ENCODE measurements at places on chromosomes 7 and 10.

DNA sequence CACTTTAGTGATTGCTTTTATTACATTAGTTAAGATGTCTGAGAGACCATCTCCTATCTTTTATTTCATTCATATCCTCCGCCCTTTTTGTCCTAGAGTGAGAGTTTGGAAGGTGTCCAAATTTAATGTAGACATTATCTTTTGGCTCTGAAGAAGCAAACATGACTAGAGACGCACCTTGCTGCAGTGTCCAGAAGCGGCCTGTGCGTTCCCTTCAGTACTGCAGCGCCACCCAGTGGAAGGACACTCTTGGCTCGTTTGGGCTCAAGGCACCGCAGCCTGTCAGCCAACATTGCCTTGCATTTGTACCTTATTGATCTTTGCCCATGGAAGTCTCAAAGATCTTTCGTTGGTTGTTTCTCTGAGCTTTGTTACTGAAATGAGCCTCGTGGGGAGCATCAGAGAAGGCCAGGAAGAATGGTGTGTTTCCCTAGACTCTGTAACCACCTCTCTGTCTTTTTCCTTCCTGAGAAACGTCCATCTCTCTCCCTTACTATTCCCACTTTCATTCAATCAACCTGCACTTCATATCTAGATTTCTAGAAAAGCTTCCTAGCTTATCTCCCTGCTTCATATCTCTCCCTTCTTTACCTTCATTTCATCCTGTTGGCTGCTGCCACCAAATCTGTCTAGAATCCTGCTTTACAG lies 10.4 kb upstream of the CLCN1 start:
- DNase-seq = peak; percentile 71

- peak; percentile 81 for DNase-seq
These were observed 695 bp upstream of the VDAC2 start for GRCh38 chr10:75209921-75210281.

DNA sequence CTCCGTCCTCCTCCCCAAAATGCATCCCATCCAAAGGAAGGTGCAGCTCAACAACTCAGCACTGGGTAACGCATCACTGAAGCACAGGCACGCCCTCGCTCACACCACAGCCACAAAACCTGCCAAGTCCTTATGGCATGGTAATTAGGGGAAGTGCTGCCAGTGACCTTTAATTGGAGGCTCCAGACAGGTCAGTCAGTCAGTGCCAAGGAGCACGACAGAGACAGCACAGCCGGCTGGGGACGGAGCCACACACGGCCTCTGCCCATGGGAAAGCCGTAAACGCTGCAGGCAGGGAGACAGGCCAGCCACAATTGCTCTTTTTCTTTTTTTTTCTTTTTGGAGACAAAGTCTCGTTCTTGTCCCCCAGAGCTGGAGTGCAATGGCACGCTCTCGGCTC lies 146.5 kb downstream of the MAD1L1 start:
- no peak for DNase-seq

DNA sequence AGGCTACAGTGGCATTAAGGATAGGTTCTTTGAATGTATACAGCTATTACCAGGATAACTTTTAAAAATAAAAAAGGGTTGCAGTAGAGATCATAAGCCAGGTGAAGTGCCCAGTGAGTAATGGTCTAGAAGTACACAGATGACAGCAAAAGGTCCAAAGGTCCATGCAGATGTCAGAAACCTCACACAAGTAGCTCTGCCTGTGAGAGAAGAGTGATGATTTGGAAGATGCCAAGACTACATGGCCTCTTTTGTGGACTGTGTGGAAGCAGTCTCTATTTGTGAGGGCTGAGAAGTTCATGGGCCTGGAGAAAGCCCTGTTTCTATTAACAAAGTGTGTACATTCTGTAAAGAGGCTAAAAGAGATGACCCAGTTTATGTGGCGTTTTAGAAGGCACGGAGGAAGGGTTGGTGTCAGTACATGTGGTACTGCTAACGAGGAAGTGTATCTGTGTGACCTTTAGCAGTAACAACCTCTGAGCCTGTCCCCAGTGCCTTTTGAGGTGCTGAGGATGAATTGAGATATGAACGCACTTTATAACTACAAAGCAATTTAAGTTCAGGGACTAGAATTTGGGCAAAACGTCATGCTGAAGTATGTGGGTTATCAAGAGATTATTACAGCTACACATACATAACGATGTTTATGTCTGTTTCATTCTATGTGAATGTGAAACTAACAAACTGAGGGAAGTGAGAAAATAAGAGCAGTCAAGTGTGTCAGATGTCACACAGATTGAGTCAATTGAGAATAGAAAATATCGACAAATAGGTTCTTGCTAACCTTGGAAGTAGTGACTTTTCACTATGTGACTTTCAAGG lies 7.6 kb downstream of the CYCS start:
- DNase-seq = no peak

DNA sequence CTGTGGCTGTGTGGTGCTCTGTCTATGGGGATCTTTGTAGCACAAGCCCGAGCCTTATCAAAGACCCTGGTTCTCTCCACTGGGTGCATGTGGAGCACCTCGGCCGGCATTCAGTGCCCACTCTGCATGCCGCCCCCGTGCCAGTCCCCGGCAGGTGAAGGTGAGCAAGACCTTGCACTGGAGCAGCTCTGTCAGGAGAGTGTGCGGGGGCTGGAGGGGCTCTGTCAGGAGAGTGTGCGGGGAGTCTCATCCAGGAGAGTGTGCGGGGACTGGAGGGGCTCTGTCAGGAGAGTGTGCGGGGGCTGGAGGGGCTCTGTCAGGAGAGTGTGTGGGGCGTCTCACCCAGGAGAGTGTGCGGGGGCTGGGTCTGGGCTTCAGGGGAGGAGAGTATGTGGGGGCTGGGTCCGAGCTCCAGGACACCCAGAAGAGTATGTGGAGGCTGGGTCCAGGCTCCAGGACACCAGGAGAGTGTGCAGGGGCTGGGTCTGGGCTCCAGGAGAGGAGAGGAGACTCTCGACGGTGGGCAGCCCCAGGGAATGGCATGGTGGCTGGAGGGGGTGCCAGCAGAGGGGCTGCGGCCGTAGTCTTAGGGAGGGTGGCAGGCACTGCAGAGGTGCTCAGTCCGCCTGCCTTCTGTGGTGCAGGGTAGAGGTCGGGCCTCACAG lies 40.8 kb downstream of the INPP5A start:
- no peak for DNase-seq

- no peak for DNase-seq
These were observed 123.8 kb downstream of the AMPH start for GRCh38 chr7:38507384-38507783.

DNA sequence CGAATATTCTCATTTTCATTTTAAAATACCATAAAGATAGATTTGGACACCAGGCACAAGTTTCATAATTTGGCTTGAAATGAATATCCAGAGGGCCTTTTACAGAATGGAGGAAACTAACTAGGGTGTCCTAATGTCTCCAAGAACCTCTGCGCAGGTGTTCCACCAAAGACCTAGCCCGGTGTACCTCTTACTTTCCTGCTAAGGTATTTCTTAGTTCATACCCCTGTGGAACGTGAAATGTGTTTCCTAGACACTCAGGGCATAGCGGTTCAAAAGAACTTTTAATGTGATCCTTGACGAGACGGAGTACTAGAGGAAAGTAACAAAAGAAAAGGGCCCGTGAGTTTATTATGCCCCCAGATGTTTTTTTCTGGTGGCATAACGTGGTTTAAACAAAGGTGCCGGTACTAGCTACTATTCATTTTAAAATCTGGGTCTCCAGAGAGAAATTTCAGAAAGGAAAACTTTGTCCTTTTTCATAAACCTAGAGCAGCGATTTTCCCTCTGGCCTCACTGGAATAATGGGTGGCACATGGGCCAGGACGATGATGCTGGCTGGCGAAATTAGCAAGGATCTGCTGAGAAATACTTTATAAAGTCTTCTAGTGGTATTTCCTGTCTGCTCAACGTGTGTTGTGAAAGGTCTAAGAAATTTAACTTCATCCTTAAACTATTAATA lies 1.4 kb downstream of the APBB1IP start:
- DNase-seq = no peak

GRCh38 chr10:121244818-121245217 lies 353.4 kb downstream of the FGFR2 start:
- DNase-seq = no peak

GRCh38 chr7:48255046-48255445 lies 83.8 kb downstream of the ABCA13 start:
- DNase-seq = no peak

- DNase-seq = no peak
These were observed 8.2 kb upstream of the BLVRA start for GRCh38 chr7:43750016-43750887.

- DNase-seq = no peak
These were observed 76.3 kb downstream of the WDFY4 start for GRCh38 chr10:48760983-48761382.

GRCh38 chr10:116178086-116178605 lies 94.9 kb downstream of the GFRA1 start:
- no peak for DNase-seq

GRCh38 chr10:60253484-60253883 lies 136.2 kb downstream of the ANK3 start:
- DNase-seq = no peak

DNA sequence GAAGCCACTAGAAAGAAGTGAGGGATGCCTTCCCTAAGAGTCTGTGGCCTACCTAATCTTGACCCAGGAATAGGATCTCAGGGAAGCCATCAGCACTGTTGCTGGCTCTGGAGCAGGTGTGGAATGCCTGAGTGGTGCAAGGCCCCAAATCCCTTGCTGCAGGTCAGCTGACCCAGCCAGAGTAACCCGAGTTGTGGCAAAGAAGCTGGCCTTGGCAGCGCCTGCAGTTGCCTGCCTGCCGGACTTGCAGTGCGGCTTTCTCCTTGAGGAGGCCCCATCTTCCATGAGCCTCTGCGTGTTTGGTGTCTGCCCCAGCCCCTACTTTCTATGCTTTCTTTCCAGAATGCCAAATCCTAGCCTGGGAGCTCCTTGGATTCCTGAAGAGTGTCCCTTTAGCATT lies 5.8 kb downstream of the KIAA1217 start:
- no peak for DNase-seq

- no peak for DNase-seq
These were observed 157.4 kb upstream of the MAGI2 start for GRCh38 chr7:79610748-79611304.

GRCh38 chr7:75928568-75928914 lies 13.6 kb downstream of the POR start:
- DNase-seq = no peak

DNA sequence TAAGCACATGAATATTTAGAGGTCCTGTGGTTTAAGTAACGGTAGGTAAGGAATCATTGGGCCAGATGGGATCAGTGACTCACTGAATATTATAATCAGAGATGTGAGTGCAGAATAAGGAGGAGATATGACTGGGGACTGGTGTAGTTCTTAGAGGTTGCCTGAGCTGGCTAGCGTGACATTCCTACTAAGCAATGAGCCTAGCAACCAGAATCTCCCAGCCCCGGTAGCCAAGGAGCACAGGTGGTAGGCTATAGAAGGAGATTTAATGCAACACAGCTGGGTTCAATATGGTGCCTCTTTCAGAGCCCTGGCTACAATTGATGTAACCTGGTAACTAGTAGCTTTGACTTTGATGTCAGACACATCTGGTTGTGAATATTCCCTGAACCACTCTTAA lies 641.6 kb downstream of the AUTS2 start:
- no peak for DNase-seq

GRCh38 chr10:48720611-48721010 lies 35.9 kb downstream of the WDFY4 start:
- no peak for DNase-seq

DNA sequence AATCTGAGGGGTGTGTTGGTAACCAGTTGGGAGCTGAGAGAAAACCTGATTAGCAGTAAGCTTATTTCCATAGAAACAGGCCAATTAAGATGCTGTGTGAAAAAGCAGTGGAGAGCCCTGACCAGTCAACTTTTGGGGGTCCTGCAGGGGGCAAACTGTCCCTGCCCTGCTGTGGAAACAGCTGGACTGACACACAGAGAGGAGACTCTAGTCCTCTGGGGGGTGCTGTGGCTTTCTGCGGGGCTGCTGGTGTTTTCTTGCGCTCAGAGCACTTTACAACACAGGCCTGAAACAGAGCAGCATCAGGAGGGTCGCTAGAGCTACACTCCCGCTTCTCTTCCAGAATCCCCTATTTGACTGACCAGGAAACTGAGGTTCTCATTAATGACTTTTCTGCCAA lies 546.9 kb upstream of the GALNT17 start:
- no peak for DNase-seq

- DNase-seq = no peak
These were observed 143.2 kb downstream of the PRKG1 start for GRCh38 chr10:51217505-51217904.

- DNase-seq = no peak
These were observed 621.2 kb downstream of the SDK1 start for GRCh38 chr7:3922175-3922635.

DNA sequence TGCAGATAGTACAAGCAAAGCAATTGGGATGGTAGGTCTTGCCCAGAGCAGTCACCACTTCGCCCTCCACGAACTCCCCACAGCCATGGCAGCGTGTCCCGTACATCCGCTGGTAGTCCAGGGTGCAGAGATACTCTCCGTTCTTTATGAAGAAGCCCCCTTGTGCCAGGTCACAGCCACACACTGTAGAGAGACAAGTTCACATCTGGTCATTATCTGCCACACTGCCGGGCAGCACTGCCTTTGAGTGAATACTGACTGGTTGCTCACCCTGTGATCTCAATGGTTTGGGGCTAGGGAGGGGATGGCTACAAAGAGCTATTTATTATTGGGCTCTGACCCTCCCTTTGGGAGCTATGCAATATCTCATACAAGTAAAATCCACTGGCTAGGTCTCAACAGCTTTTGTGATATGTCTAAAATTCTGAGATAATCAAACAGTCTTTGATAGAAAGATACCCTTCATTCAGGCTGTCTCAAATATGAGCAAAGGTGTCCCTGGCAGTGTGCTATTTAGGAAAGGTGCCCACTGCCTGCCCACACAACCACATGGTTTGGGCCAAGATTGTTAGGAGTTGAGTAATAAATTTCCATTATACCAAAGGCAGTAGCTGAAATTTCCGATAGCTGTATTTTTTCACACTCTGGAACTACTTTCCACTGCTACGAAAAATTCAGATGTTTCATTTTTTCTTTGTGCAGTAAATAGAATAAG lies 82.5 kb downstream of the ABLIM1 start:
- no peak for DNase-seq

- no peak for DNase-seq
These were observed 1.4 kb downstream of the GIMAP5 start for GRCh38 chr7:150738591-150739001.

GRCh38 chr7:86149024-86149665 lies 494.6 kb upstream of the GRM3 start:
- no peak for DNase-seq

- no peak for DNase-seq
These were observed 67.5 kb downstream of the PWWP2B start for GRCh38 chr10:132464256-132465192.

GRCh38 chr7:118918556-118918955 lies 694.1 kb downstream of the ANKRD7 start:
- DNase-seq = no peak

GRCh38 chr7:37944737-37945054 lies 24.3 kb downstream of the EPDR1 start:
- DNase-seq = no peak

- DNase-seq = peak; percentile 88
These were observed at the start of gene ZNF33A for GRCh38 chr10:38010119-38010903. Gene ZNF33A, plus strand, starts transcription at chr10:38010675. Its CDS starts 1,667 bp downstream, at chr10:38012342.
